Hematopoietic multipotent progenitor cell treated with erythropoietin and hydrocortisone succinate and interleukin-3 and kit ligand, for 6 days (in vitro differentiated cells): ENCODE measurements at places on chromosomes 1 and 21.
A peak's percentile ranks its signal among the peaks of the same experiment; 100 is the strongest.

DNA sequence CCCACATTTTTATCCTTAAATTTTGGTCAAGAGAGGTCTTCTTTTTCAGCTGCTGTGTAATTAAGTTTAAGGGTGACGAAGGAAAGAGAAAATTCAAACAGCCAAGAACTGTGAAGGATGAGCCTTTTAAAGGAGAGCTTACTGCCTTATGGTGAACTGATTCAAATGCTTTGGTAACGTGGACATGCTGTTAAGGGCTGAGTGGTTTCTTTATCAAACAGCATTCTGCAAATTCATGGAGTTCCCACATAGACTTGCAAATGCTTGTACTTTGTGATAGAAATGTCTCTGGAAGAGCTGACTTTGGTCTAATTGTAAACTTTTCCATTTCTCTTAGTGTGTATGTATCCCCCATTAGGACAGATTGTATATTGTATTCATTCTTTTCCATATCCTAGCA lies 93.8 kb downstream of the CHD1L start:
- no peak for DNase-seq

- no peak for DNase-seq
Measured at GRCh38 chr1:222233444-222234158, 314.3 kb downstream of the HHIPL2 start.

DNA sequence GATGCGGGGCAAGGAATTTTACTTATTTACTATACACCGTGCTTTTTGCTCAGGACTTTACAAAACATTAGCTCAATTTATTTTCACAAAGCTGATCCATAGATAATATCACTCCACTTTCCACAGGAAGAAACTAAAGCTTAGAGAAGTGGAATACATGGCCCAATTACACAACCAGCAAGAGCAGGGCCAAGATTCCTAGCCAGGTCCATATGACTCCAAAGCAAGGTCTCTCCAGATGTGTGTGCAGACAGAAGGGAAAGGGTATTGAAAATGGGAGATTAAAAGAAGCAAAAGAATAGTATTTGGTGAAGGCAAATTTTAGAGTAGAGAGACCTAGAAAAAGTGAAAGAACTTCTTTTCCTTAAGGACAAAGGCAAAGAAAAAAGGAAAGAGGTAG lies 30.4 kb downstream of the RGS8 start:
- DNase-seq: no peak

GRCh38 chr1:234748713-234749112 lies 138.7 kb upstream of the IRF2BP2 start:
- DNase-seq: no peak

DNA sequence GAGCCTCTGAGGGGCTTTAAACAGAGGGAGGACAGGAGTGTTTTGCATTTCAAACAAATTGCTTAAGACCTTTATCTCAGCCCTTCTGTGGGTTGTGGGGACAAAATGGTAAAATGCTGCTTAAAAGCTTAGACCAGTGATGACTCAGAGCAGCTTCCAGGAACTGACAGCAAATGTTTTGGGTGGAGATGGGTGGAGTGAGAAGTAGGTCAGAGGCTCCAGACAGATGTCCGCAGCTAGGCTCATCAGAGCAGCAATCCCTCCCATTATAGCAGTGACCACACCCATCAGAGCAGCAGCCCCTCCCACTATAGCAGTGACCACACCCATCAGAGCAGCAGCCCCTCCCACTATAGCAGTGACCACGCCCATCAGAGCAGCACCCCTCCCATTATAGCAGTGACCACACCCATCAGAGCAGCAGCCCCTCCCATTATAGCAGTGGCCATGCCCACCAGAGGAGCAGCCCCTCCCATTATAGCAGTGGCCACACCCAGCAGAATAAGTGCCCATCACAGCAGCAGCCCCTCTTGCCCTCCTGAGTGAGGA lies 532.2 kb downstream of the MATN1 start:
- peak; percentile 96 for DNase-seq

DNA sequence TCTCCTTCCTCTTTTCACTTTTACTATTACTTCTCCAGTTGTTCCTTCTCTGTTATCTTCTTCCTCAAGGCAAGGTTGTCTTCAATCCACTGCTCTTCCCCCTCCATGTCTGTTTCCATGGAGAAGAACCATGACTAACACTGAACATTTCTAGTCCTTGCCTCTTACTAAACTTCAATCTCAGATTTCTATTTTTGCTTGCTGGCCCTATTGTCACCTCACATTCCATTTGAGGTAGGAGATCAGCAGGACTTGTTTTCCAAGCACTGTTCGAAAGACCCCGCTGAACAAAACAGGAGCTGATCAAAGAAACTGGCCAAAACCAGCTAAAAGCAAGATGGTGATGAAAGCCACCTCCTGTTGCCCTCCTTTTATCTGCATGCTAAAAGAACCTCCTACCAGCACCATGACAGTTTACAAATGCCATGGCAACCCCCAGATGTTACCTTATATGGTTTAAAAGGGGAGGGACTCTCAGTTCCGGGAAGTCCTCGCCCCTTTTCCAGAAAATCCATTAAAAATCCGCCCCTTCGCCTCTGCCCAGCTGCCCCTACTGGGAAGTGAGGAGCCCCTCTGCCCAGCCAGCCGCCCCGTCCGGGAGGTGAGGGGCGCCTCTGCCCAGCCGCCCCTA lies 22.6 kb downstream of the GON4L start:
- DNase-seq: peak; percentile 54

DNA sequence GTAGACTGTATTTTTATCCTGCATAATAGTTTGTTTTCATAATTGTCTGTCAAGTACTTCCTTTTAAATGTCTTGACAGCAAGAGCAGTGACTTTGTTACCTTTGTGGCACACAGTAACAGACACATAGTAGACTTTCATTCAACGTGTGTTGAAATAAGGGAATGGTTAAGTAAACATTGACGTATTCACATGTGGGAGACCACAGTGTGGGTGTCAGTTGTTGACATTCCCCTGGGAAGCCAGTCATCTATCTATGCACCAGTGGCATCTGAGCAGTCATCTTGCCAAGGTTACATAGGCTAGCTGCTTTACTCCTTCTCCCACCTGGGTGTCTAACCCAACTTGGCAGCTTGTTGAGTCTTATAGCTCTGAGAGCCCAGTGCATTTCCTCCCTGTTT lies 1.4 kb upstream of the NUP133 start:
- no peak for DNase-seq
